NCI-H2171 treated with DMSO at 0.1 percent for 48 hours (cell line): ENCODE measurements at places on chromosomes 3 and 15.

GRCh38 chr3:96007650-96008195, 806.7 kb upstream of the EPHA6 start:
- no peak for DNase-seq

GRCh38 chr15:92925454-92925853, 25.3 kb downstream of the CHD2 start:
- no peak for DNase-seq

DNA sequence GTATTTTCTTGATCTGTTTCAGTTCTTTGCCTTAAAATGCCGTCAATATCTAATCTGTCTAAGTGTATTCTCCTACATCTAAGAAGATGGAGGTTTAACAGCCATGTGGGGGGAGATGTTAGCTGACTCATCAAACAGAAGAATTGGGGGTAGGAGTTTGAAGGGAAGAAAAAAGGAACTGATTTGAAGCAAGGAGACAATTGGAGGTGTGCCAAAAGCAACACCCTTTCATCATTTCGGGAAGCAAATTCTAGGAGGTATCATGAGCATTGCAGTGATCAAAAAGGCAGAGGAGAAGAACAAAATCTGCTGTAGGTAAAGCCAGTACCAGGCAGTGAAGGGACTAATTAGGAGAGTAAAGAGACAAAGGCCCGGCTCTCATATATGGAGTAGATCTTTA, 337.3 kb upstream of the TBC1D5 start:
- no peak for DNase-seq

- peak; percentile 98 for DNase-seq
These were observed 67.8 kb downstream of the FMN1 start for GRCh38 chr15:33126559-33127290.

DNA sequence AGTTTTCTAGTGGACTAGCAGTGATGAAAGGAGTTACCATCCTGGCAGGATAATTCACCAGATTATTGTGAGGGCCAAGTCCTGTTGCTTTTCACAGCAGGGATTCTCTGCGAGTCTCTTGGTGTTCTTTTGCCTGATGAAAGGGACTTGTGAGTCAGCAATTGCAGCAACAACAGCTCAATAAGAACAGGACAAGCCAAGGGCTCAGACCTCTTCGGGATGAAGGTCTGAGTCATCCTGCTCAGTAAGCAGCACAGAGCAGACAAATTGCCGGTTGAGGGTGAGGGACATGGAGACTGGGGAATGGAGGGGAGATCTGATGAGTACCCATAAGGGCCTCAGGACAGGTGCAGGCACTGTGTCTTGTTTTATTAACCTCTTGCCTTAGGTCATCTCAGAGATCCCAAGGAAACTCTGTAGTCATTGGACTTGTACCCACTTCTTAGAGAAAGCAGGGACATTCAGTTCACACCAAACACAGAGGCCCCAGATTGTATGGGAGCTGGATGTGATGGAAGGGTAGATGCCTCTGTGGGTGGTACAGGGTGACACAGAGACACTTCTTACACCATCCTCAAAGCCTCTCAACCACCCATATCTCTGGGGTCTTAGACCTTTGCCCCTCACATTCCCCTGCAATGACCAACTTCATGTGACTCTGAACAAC, 173.8 kb upstream of the TLE3 start:
- no peak for DNase-seq

DNA sequence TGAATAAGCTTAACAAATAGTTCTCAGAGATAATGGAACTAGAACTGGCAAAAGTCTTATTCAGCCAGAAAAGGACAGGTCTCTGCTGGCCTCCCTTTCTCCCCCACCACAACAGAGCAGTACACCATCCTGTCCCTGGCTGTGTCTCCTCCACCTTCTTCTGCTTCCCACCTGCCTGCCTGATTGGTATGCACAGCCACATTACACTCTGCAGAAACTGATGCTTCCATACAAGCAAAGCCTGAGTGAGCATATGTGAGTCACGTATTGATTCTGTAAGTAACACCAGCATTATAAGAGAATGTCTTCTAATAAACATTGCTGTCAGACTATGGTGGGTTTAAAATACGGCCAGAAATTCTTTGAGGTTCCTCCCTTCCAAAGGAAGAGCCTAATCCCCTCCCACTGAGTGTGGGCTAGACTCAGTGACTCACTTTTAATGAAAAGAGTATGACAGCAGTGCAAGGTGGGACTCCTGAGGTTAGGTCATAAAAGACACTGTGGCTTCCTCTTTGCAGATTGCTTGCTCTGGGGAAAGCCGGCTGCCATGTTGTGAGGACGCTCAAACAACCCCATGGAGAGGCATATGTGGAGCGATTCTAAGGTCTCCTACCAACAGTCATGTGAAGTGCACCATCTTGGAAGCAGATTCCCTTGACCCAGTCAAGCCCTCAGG, 44.4 kb downstream of the ANXA2 start:
- DNase-seq = no peak

- no peak for DNase-seq
These were observed 99.2 kb upstream of the TRPM1 start for GRCh38 chr15:31200735-31201151.

DNA sequence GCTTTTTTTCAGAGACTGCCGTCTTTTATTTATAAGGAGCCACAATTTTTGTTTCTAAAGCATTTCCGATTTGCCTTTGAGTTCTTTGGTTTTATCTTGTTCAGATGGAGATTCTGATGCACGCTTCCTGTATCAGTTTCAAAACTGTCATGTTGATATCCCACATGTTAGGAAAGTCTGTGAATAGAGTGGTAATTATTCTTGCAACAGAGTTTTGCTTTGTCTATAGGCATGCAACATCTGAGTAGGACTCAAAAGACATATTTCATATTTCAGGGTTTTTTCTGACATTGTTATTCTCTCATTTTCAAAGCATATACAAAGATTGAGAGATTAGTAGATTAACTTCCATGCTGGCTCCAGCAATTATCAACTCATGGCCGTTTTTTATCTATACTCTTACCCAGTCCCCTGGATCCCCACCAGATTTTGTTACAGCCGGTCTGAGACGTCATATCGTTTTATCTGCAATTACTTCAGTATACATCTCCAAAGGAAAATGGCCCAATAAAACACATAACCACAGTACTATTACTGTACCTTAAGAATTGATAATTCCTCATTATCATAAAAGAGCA, 22.4 kb downstream of the PAQR5 start:
- DNase-seq = no peak

GRCh38 chr3:37987315-37987697, 3.3 kb upstream of the VILL start:
- DNase-seq = no peak

- no peak for DNase-seq
These were observed 276.3 kb downstream of the ERC2 start for GRCh38 chr3:56192001-56192400.

DNA sequence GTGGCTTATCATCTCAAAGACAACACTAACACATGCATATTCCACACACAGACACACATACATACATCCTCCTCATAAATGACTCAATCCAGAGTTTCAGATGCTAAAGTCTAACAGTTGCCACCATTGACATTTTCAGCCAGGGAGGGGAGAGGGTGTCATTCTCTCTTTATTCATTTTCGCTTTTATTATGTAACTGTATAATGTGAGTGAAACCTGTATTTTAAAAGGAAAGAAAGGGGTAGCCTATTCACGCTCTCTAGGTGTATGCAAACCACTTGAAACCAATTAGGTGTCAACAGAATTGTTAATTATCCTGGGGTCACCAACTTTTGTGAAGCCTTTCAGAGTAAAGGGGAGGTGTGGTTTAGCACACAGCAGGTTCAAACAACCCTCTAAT, 1282.9 kb downstream of the ROBO2 start:
- no peak for DNase-seq

DNA sequence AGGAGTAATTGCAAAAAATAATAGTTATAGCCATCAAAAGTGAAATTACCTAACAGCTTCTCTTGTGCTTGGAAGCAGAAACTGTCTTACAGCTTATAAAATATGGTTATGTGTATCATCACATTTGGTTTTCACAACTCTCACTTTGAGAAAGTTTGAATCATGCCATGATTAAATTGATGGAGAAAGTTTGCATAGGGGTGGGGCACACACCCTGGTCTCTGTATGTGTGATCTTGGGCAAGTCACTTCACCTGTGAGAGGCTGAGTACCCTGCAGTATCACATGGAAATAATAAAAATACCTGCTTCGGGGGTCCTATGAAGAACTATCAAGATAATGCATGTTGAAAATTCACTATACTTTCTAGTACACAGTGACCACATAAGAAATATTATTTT, 471.4 kb downstream of the RAP2B start:
- DNase-seq = no peak

DNA sequence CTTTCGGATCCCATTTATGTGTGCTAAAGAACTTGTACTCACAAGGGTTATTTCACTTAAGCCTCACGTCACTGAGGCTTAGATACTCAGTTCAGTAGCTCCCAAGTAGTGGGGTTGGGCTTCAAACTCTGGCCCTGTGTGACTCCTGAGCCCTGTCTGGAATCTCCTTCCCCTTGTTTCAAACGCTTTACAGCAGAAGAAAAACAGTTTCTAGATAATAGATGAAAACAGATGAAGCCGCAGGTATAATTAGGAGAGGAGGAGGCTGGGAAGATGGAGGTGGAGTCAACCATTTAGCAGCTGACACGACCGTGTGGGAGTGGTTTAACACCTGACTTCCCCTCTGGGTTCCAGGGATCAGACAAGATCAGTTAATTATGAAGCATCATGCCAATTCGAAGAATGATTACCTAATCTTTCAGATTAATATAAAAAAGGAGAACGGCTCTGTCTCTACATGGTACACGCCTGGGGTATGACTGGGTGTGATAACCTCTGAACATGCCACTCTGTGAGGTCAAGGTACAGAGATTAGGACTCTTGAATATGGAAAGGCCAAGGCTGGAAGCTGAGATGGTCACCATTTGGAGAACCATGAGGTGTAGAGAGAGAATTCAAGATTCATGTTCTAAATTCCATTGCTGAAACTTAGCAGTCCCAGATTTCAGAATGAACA, 31.1 kb downstream of the TPM1 start:
- no peak for DNase-seq

GRCh38 chr15:92155934-92156333, 237.7 kb upstream of the ST8SIA2 start:
- DNase-seq = no peak

GRCh38 chr3:45906681-45907407, 20.5 kb downstream of the CCR9 start:
- no peak for DNase-seq

GRCh38 chr3:17500618-17501017, 241.8 kb downstream of the TBC1D5 start:
- no peak for DNase-seq

GRCh38 chr3:172170073-172170709, 130.8 kb downstream of the FNDC3B start:
- no peak for DNase-seq

GRCh38 chr3:118960876-118961450, 73.7 kb downstream of the IGSF11 start:
- DNase-seq = peak; percentile 73

DNA sequence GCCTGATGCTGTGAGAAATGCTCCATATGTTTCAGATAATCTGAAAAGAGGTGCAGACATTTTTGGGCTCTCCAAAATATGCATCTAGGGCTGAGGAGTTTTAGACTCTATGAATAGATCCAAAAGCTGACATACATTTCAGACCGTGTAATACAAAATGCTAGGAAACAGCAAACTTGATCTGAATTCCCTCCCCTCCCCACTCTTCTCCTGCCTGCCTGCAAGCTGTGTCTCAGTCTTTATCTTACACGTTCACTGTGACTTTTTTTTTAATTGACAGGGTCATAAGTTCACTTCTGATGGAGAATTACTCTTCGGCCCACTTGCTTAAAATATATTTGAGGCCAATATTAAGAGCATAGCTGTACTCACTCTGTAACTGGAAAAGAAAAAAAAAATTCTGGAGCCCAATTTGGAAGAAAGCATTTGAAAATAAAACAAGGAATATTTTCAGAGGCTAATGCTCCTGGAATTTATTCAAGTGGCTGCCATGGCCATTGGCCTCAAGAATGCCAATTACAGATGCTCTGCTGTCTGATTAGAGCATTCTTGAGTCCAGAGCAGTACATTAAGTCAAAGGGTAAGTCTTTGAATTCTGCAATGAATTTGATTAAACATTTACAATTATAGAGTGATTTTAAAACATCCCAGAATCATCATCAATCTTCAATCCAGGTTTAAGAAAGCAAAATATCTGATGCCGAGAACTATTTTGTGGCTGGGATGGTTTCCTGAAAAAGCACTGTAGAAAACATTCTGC, 146.2 kb upstream of the SEMA6D start:
- DNase-seq = peak; percentile 15

DNA sequence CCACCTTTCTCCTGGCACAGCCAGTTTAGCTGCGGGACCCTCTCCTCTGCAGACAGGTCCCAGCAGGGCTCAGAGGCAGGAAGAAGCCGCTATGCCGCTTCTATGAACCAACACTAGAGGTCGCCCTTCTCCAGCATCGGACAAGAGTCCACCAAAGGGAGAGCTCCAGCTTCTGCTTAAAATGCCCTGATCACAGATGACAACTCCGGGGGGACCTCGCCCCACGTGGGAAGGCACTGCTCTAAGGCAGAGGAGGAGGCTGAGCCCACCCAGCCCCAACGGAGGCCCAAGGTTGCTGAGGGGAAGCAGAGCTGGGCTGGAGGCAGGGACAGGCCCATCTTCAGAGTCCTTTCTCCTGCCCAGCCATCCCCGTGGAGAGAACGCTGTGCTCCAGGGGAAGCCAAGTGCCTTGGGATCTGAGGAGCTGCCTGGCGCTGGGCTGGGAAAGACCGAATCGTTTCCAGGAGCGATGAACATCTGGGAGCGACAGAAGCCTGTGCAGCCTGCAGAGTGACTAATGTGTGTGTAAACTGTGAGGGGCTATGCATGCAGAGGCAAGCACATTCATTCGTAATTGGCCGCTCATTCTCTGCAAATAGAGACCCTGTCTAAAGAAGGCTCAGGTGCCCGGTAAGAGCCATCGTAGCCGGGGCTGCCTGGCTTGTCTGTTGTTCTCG, 43.5 kb upstream of the BDH1 start:
- no peak for DNase-seq

DNA sequence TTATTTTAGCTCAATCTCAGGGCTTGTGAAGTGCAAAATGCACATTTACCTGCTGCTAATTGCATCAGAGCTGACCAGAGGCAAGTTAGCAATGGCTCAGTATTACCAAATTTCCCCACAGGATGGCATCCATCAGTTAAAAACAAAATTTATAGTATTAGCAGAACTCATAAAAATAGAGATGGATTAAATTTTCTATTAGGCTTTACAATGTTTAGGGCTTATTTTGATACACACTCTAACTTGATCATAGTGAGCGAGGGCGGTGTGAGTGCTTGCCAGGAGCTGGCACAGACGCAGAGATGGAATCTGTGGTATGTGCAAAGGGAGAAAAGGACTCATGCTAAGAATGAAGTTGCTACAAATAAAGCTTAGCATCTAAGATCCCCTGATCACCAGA, 241.0 kb downstream of the NSUN3 start:
- no peak for DNase-seq

GRCh38 chr15:55868707-55869106, 124.7 kb downstream of the NEDD4 start:
- DNase-seq = no peak

GRCh38 chr15:48677821-48678220, 32.3 kb upstream of the FBN1 start:
- DNase-seq = no peak

GRCh38 chr15:83570756-83571155, 83.2 kb upstream of the ADAMTSL3 start:
- DNase-seq = peak; percentile 1

GRCh38 chr3:39989746-39990145, 180.3 kb downstream of the MYRIP start:
- no peak for DNase-seq

- no peak for DNase-seq
These were observed 53.7 kb downstream of the PCSK6 start for GRCh38 chr15:101435761-101436160.
